ENCODE measurements at places on chromosomes 5 and 9.

DNA sequence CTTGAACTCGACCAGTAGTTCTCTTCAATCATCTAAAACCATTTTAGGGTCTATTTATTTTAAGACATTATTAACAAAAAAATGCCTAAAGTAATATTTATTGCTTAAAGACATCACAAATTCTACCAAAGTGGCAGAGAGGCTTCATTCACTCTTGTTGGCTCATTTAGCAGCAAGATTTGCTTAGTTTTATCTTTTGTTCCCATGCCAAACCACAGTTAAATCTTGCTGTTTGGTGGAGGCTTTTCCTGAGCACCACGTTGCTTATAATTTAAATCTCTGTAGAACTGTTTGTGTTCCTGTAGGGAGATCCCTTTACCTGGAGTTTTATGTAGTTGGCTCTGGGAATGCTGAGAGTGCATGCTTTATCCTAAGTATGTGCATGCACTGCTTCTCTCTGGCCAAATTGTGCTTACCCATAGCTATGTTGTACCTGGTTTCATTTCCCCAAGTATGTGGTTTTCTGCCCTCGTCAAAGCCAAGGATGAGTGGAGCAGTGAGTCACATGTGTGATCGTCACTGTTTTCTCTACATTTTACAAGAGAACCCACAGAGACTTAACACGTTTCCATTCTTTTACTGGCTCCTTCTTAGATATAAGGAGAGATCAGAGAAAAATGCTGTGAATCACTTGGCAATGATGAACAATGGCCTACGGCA lies 42.1 kb upstream of the MAST4 start:
- no peak for DNase-seq

GRCh38 chr5:141992349-141992963 lies 20.4 kb downstream of the GNPDA1 start:
- peak; percentile 77 for DNase-seq

DNA sequence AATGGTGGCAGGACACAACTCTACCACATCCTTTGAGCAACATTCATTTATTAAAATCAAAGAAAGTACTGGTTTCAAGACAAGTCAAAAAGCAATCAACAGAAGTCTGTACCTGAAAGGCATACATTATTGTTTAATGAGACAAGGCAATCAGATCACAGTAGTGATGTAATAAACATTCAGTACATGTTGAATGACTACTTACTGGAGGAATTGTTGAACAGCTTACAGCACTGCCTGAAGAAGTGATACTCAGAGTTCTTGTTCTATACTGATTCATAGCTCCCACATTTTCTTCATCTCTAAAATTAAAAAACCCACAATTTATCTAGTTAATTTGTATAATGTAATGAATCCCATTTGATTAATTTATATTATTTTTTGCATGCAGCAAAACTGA lies 18.2 kb downstream of the RIOK2 start:
- DNase-seq: peak; percentile 49

DNA sequence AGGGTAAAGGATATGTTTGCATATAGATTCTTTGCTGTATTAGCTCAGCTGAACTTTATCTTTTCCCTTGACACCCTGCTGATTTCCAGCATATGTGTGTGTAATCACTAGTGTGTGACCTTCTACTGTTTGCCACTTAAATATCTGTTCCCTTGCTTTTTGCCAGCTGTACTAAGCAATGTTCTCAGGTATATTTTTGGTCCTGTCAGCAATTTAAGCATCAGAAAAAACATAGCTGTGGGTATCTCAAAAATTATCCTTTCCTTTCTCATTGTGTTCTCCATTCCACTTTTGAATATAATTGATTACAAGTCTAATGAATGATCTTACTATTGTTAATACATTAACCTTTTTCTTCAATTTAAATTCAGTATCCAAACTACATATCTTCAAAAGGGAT lies 59.2 kb upstream of the CDH10 start:
- DNase-seq: no peak

GRCh38 chr9:78031893-78032729 lies 500 bp upstream of the GNAQ start:
- DNase-seq: peak; percentile 98

GRCh38 chr9:120677965-120678364 lies 36.3 kb downstream of the MEGF9 start:
- no peak for DNase-seq

- no peak for DNase-seq
Observed at GRCh38 chr5:152622628-152623027, 217.5 kb upstream of the NMUR2 start.

DNA sequence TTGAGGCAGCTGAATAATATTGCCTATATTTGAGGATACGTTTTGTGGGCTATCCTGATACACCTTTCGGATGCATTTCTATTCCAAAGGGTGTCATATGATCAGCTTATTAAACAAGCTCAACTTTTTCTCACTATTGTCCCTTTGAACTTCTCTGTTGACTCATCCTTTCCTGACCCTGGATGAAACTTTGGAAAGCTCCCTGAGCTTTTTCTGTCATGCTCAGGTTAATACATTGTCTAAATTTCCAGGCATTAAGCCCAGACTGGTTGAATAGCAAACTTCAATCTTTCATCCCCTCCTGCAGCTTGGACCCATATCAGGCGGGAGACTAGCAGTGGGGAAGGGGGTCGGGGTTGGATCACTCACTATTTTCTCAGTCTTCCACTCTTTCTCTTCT lies 104.9 kb upstream of the PTPN3 start:
- no peak for DNase-seq

GRCh38 chr5:77926337-77926736 lies 150.2 kb upstream of the TBCA start:
- no peak for DNase-seq

DNA sequence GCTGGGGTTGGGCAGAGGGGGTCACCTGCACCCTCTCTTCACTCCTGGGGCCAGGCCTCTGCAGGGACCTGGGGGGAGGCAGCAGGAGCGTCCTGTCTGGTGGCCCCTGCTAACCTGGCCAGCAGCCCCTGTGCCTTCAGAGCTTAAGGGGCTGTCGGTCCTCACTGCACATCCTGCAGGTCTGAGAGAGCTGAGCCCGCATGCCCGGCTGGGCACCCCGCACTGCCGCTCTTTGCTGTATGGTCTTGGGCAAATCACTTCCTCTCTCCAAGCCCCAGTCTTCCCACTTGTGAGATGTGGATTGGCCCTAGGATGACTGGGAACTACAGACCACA lies 7.9 kb downstream of the FLT4 start:
- DNase-seq: no peak

DNA sequence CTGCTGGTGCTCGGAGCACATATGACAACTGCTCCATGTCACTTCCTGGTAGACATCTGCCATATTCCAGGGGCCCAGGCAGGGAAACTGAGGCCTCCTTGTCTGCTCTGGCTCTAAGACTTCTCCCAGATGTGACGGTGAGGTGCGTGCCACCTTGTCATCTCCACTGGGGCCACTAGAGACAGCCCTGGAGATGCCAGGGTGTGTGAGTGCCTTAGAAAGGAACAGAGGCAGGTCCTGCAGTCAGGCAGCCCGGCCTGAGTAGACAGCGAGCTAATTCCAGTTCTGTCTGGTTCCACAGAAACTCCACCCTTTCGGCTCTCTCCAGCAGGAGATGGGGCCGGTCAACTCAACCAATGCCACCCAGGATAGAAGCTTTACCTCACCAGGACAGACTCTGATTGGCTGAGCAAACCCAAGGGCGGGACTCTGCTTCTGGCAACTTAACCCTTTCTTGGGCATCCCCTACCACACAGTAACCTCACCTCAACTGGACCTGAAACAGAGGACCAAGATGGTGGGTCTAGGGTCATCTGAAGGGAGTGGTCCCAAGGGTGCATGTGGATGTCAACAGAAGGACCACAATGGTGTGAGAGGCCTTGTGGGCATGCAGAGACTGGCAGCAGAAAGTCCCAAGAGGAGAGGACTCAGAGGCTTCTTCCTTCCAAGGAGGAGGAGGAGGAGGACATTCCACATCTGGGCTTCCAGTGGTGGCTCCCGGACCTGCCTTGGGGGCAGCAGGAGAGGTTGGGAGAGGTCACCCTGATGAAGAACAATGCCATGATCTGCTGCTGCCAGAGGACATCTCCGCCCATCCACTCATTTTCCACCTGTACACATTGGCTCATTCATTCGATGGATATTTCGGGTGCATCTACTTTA lies 77.7 kb downstream of the RGS3 start:
- peak; percentile 33 for DNase-seq

- DNase-seq: no peak
Observed at GRCh38 chr5:172170251-172170701, 17.7 kb downstream of the STK10 start.
